Stimulated activated CD4-positive, alpha-beta T cell treated with anti-CD3 and anti-CD28 coated beads, Interleukin-15, amount 100 ng/mL, for 24 hours (primary cell): ENCODE measurements at places on chromosomes 7 and 10.

DNA sequence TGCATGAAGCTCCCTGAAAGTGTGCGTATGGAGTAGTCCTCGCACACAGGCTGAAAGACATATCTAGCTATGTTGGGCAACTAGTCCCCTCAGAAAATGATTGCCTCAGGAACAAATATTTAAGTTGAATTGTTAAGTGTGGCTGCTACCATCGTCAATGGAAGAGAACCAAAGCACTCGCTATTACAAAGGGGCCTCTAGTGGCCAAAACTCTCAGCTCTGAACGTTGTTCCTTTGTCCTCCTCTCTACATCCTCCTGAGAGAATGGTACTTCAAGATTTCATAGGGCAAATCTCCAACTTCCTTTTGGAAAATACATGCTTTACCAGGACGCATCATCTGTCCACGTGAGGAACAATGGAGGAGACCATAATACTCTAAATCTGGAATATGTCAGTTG lies 209.9 kb downstream of the NRG3 start:
- DNase-seq: no peak

DNA sequence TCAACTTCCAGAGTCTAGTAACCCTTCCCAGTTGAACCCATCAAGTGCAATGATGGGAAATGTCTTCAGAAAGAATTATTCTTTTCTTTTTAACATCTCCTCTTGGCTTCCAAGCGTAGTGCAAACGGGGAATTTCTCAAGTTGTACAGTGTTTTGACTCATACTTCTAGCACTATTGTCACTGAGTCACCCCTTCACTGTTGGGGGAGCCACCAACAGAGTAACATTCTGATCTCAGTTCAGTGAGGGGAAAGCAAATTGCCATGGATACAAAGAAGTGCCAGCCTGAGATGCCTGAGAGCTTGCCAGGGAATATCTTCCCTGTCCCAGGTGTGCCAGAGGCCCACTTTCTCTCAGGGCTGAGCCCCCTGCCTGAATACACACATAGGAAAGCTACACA lies 31.0 kb downstream of the CYP3A5 start:
- DNase-seq: no peak

DNA sequence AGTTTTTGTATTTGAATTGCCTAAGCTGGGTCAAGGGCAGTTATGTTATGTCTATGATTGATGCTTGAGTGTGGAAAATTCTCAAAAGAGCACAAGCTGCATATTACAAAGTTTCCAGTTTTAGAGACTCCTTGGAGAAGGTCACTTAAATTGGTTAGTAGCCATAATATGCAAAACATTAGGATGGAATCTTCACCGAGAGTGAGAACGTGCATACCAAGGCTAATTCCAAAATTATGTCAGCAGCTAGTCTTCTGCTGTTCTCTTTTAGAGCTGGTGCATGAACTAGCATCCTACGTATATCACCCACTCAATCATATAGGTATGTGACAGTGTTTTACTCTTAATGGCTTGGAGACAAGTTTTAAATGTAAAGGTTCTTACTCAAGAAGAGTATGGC lies 49.2 kb downstream of the MKX start:
- DNase-seq: no peak

GRCh38 chr7:100894860-100895700 lies 608 bp downstream of the ACHE start:
- DNase-seq: peak; percentile 68
